Left lobe of liver (tissue), 2 donors: ENCODE measurements at places on chromosomes 12 and 14. TPM values are rescaled to one million over a fixed set of nuclear protein-coding genes. Genes with fewer than 3 reads are reported as not detected.

The ASCL1 gene
- total RNA-seq: not detected

The LRP1 gene
- total RNA-seq: 370 TPM

The AKT1 gene
- total RNA-seq: 90.1 TPM

The ZDHHC22 gene
- total RNA-seq: not detected

The TAS2R31 gene
- total RNA-seq: 1.0 TPM

The DENND5B gene
- 18.6 TPM for total RNA-seq

The ADAMTS20 gene
- total RNA-seq: not detected

The CLEC12A gene
- total RNA-seq: 0.38 TPM

The SIRT4 gene
- total RNA-seq: 3.4 TPM

The CCDC177 gene
- 0.08 TPM for total RNA-seq

The GAS2L3 gene
- total RNA-seq: 1.3 TPM

The E2F7 gene
- total RNA-seq: 0.18 TPM

The ADAM20 gene
- total RNA-seq: 0.55 TPM

The TSPAN9 gene
- total RNA-seq: 43.7 TPM

The MYRFL gene
- 0.08 TPM for total RNA-seq

The NPFF gene
- total RNA-seq: not detected
